Esophagus squamous epithelium (tissue), 5 donors: ENCODE measurements at places on chromosomes 16 and 17.

DNA sequence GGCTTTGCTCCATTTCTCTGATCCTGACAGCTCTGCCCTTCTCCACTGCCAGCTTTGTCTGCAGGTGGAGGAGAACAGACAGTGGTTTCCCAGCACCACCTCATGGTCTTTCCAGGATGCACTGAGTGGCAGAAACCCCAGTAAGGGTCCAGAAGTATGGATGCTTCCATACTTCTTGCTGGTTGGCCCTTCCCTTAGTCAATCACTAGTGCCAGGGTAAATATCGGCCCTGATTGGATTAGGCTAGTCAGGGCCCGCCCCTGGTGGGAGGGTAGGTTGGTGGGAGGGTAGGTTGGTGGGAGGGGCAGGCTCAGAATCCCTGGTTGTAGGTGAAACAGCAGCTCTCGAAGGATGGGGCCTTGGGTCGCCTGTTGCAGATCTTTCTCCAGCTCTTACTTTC is 10.2 kb downstream of the RNF213 start:
- DNase-seq, result no peak

DNA sequence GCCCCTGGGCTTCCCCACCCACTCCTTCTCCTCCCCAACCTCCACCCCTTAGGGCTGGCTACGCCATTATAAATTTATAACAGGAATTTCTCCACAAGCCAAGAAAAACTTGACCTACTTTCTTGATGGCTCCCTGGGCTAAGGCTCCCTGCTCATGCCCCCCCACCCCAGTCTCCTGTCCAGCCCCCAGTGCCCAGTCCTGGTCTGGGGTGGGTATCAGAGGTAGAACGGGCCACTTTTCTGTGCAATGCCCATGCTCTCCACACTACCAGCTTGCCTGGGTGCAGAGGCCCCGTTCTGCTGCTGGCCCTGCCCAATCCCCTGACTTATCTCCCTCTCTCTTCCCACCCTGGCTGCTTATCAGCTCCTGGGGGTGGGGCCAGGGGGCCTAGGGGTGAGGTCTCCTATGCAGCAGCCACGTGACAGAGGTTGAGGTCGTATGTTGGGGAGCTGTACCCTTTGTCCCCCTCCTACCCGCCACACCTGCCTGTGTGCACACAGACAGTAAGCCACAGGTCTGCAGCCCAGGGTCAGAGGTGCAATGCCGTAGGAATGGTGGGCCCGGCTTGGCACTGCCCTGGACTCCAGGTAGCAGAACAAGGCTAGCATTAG is 10.1 kb downstream of the THRA start:
- no peak for DNase-seq

GRCh38 chr16:31373235-31373634 is 18.3 kb downstream of the ITGAX start:
- DNase-seq, result no peak

GRCh38 chr16:51458356-51459140 is 307.5 kb upstream of the SALL1 start:
- DNase-seq, result no peak

DNA sequence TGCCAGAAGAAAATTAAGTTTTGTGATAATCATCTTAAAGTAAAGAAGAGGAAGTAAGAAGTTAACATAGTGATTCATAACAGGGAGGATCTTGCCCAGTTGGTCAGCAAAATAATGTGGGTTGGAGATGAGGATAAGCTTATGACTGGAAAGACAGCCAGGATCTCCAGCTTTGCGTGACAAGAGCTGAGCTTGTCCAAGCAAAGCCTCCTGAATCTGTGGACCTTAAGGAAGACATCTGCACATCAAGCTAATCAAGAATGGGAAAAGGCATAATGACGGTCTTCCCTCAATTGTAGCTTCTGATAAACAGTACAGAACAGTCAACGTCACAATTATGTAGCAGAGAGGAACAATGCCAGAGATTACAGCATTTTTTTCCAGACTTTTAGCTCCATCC is 744.7 kb upstream of the GOT2 start:
- no peak for DNase-seq

GRCh38 chr17:62562656-62563055 is 64.8 kb upstream of the MRC2 start:
- no peak for DNase-seq

GRCh38 chr16:19687279-19687678 is 30.7 kb downstream of the KNOP1 start:
- no peak for DNase-seq

- no peak for DNase-seq
Measured at GRCh38 chr17:37888881-37889280, 35.3 kb upstream of the TBC1D3K start.

DNA sequence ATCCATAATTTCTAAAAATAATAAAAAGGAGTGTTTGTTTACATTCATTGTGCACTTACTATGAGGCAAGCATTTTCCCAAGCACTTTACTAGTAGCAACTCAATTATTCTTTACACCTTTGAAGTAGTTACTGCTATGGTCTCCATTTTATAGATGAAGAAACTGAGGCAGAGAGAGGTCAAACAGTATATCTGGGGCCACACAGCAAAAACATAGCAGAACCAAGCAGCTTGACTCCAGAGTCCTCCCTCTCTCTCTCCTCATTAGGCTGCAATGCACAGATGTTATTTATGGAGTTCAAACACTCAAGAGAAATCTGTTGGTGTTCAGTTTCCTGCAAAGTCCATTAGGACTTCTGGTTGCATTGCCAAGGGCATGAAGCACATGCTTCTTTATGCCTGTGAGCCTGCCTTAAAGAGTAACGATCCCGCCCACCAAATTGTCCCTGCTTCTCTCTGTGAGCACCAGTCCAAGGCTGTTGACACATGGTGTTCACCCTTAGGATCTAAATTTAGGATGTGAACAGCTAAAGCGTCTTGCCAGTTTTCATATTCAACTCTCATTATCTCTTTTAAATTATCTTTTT is 44.0 kb downstream of the GPRC5B start:
- no peak for DNase-seq

DNA sequence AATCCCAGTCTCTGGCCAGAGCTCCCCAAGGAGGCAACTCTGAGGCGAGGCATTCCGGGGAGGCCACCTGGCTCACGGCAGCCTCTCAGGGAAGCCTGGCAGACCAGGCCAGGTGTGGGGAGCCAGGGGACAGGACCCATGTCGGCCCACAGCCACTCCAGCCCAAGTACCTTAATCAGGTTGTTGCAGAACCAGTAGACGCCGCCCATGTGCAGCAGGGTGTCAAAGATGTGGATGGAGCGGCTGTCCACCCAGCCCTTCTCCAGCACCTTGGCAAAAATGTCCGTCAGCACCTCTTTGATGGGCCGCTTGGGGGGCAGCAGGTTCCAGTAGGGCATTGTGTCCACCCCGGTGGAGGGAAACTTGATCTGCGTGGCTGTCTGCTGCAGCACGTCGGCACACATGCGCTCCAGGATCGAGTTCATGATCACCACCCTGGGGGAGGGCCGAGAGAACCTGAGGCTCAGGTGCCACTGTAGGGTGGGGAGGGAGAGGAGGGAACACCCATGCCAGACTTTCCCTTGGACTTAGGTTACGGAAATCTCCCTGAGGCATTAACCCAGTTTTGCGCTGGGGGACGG is 7.8 kb downstream of the CSF3 start:
- no peak for DNase-seq

DNA sequence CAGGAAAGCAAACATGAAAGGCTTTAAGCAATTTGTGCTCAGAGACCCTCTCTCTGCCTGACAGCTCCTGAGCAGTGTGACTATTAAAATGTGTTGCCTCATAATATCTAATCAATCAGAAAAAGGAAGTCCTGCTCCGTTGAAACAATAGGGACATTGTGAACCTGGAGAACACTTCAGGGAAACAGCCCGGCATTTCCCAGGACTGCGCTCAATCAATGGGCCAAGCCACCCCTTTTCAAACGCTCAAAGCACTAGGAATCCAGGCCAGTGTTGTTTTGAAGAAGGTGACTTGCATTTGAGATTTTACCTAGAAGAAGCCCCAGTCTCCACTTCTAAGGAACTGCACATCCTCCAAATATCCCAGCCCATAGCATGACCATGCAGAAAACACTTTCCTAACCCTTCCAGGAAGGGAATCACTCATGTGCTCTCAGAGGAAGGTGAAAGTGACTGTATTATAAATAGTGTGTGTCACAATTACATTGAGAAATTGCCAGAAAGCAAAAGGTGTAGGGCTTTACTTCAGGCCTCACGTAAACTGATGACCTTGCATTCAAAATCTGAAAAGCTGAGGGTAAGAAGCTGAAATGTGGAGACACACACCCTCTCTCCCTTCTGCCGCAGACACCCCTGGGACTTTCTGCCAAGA is 19.4 kb downstream of the CDRT4 start:
- DNase-seq, result no peak

DNA sequence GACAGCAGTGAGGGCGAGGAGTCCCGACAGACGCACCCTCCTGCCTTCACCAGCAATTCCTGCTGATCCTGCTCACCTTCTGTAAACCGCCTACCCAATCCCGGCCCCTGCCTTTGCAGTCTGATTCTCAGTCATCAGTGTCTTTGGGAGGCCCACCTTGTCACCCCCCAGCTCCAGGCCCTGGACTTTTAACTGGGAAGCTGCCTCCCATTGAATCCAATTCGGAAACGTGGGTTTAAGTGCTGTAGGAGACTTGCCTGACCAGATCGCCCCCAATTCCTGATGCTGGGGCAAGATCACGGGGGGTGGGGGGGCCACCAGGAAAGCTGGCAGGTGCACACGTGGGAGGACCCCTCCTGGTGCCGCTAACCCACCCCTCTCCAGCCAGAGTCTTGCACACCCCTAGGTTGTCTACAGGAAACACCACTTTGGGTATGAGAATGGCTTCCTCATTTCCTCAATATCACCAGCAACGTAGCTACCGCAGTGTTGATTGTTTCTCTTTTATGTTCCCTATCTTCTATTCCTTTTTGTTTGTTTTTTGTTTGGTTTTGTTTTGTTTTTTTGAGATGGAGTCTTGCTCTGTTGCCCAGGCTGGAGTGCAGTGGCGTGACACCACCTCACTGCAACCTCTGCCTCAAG is 46.6 kb upstream of the CMIP start:
- no peak for DNase-seq

DNA sequence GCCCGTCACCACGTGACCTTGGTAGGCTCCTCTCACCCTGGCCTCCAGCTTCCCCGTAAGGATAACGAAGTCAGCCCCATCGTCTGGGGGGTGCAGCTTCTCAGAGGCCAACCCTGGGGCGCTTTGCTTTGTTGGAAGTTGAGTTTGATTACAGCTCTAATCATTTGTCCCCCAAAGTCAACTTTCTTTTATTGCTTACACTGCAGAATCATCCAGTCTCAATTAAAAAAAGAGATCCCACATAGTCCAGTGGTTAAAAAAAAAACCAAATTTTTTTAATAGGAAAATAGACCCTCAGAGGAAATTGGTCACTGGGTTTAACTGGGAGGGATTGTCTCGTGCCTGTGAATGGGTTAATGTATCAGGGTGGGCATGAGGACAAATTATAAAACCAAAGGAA is 7.8 kb upstream of the GPRC5C start:
- no peak for DNase-seq

- no peak for DNase-seq
Measured at GRCh38 chr17:4520060-4520893, 21.6 kb downstream of the SPNS2 start.

DNA sequence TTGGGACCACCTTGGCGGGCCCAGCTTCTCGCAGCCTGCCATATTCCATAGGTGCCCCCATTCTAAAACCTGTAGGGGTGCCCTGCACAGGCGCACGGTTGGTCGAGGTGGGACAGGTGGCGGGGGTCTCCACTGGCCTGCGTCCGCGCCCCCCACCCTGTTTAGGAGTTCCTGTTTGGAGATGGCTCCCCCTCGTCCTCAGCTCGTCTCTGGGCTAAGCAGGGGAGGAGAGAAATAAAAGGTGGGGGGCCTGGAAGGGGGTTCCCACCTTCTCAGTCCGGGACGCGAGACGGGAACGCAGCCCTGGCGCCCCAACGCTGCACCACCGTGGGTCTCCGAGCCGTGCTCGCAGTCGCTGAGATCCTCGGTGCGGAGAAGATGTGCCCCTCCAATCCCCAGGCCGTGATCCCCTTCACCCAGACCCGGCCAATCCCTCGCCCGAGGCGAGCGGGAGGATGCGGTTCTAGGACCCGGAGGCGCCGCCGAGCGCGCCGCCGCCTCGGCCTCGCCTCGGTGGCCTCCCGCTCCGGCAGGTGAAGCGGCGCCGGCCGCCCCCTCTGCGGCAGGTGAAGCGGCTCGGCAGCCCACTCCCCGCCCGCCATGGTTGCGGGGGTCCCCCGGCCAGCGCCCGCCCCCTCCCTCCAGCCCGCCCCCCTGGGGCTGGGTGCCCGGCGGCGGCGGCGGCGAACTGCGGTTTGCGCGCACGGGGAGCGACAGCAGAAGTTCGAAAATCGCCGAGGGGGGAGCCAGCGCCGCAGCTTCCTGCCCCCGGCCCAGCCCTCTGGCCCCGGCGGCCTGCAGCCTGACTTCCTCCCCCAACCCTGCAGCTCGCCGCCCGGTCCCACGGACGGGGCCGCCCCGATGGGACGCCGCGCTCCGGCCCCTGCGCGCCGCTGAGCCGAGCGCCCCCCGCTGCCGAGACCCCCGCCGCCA is at the start of gene FMNL1:
TSS of gene FMNL1 (plus strand) at position 805 of the 933 bp plus-strand sequence. CDS start 240 bp downstream, outside the sequence.
- no peak for DNase-seq

GRCh38 chr17:46128453-46128852 is 64.8 kb downstream of the KANSL1 start:
- no peak for DNase-seq

DNA sequence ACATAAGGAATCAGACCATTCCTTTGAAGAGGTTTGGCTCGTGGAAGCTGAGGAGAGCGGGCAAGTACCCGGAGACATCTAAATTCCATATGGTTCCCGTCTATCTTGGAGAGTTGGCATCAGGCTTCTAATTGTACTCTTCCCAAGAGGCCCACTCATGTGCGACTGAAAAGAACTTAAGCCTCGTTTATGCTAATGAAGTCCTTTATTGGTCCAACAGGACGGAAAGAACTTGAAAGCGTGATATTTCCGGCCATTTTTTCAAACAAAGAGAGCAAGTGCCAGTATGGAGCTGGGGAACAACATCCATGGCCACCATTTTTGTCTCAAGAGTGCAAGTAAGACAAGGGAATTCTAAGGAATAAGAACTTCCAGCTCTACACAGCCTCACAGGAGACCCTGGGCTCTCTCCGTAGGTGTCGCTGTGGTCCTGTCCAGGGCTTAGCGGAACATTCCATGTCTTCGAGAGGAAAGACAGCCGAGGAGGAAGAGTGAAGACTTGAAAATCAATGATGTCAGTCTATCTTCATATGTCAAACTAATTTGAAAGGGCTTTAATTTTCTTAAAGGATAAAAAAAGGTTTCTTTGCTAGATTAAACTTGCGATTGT is 566.0 kb upstream of the PSMD7 start:
- no peak for DNase-seq

- no peak for DNase-seq
Measured at GRCh38 chr16:88761143-88761534, 23.9 kb downstream of the PIEZO1 start.

GRCh38 chr16:54720259-54720658 is 210.4 kb upstream of the IRX5 start:
- DNase-seq, result no peak
